Activated CD8-positive, alpha-beta memory T cell treated with anti-CD3 and anti-CD28 coated beads for 1 hour (primary cell): ENCODE measurements at places on chromosomes 5 and 9.
A peak's percentile ranks its signal among the peaks of the same experiment; 100 is the strongest.

DNA sequence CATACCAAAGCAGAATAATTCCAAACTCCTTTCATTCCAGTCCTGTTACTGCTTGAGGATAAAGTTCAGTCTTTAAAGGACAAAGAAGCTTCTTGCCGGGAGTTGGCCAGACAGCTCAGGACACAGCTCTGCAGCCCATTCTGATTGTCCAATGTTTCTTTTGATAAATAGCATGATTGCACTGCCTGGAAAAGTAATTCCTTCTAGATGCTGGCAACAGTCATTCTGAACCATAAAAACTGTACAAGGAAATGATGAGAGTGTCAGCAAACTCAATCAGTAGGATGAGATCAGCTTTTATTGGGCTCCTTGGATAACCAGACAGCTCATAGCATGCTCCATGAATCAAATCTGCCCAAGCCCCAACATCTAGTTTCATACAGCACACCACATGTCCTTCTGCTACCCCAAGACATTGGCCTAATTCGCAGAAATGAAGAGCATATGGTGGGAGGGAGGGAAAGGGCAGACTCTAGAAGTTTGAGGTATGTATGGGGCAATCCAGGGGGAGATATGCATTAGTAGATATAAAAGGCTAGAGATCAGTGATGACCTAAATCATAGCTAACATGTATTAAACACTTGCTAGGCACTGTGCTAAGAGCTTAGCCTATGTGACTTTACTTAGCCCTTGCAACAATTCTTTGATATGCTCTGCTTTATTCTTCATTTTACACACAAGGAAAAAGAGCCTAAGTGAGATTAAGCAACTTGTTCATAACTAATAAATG, 219.9 kb upstream of the NREP start:
- no peak for DNase-seq

GRCh38 chr9:113692256-113692655, 183.9 kb upstream of the ZNF618 start:
- DNase-seq: no peak

- no peak for DNase-seq
Observed at GRCh38 chr9:113947941-113948340, 71.8 kb downstream of the ZNF618 start.

GRCh38 chr5:171355302-171355724, 32.3 kb upstream of the NPM1 start:
- no peak for DNase-seq

DNA sequence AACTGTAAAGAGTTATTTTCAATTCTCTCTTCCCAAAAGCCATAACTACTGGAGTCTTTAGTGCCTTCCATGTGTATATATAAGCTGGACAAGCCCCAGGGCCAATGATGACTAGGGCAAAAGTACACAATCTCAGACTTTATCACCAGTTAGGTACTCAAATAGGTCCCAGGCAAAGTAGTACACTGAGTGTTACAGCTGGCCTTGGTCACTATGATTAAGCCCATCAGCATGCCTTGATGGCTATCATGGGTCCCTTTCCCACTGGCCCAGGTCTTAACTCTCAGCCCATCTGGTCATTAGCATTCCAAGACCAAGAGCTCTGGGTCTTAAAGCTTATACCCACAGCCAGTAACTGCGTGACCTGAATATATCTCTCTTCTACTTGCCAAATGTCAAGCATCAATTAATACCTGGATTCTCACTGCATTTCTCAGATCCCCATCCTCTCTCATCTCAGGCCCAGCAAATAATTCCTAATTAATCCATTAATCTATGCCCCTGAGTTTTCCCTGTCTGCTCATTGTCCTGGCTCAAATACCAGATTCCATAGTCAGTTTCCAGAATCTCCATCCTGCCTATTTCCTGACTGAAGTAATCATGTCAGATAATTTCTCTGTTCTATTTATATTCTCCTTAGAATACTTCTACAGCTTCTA, 62.3 kb downstream of the NR6A1 start:
- no peak for DNase-seq

DNA sequence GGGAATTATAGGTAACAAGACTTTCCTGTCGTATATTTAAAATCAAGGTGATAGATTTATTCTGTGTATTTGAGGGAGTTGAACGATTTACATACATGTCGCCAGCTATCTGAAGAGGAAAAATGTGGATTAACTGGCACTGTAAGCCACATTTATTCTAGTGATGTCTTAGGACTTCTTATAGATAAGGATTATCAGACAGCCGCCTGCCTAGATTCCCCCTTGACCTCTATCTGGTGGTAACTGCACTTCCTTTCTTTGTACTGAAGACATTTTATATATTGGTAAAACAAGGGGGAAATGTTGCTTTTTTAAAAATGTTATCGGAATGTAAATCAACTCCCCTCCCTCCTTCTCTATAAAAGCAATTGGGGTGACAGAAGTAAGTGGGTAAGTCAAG, 39.3 kb upstream of the F2RL2 start:
- no peak for DNase-seq

- DNase-seq: no peak
Observed at GRCh38 chr5:1526190-1526631, 2.5 kb upstream of the LPCAT1 start.

GRCh38 chr5:179731791-179732411, 721 bp upstream of the MAML1 start:
- no peak for DNase-seq

GRCh38 chr5:123033157-123033671, 3.3 kb downstream of the PPIC start:
- DNase-seq: no peak

GRCh38 chr5:35644543-35644942, 26.9 kb downstream of the SPEF2 start:
- DNase-seq: no peak

DNA sequence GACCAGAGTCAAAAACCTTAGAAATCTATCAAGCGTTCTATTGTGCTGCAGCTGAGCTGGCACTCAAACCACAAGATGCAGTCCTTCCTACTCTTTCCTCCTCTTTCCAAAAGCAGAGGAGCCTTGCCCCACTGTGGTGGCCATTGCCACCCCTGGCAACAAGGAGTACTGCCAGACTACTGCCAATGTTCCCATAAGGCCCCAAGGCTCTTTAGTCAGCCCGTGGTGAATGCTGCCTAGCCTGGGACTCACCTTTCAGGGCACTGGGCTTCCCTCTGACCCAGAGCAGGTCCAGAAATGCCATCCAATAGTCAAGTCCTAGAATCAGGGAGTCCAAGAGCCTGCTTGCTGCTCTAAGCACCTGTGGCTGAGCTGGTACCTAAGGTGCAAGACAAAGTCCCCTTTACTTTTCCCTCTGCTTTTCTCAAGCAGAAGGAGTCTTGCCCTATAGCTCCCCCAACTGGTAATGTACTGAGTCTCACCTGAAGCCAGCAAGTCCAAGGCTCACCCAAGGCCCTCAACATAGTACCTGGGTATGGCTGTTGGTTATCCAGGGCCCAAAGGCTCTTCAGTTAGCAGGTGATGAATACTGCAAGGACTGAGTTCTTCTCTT, 219.4 kb downstream of the ATPSCKMT start:
- no peak for DNase-seq

DNA sequence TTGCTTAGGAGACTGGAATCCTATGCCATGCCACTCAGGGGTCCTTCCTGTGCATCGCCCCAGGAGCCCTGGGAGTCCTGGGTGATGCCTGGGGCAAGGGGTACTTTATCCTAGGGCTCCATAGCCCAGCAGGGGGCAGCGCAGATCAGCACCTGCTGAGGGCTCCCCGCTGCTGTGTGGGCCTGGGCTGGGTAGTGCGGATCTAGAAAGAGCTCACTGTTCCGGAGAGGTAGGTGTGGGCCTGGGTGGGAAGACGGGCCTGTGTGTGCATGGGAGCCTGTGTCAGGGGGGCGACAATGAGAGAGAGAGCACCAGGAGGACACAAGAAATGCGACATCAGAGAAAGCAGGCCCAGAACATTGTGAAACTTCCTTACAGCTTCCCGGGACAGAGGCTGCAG, 11.4 kb upstream of the DAB2IP start:
- no peak for DNase-seq

GRCh38 chr9:83979812-83980394, at the start of gene HNRNPK:
TSS of gene HNRNPK (minus strand) at chr9:83980215. CDS start at chr9:83978252, 1,963 bp downstream.
- DNase-seq: peak; percentile 99

GRCh38 chr5:1778138-1779020, 21.3 kb downstream of the MRPL36 start:
- DNase-seq: no peak

- no peak for DNase-seq
Observed at GRCh38 chr9:116990592-116990991, 303.5 kb downstream of the TRIM32 start.

DNA sequence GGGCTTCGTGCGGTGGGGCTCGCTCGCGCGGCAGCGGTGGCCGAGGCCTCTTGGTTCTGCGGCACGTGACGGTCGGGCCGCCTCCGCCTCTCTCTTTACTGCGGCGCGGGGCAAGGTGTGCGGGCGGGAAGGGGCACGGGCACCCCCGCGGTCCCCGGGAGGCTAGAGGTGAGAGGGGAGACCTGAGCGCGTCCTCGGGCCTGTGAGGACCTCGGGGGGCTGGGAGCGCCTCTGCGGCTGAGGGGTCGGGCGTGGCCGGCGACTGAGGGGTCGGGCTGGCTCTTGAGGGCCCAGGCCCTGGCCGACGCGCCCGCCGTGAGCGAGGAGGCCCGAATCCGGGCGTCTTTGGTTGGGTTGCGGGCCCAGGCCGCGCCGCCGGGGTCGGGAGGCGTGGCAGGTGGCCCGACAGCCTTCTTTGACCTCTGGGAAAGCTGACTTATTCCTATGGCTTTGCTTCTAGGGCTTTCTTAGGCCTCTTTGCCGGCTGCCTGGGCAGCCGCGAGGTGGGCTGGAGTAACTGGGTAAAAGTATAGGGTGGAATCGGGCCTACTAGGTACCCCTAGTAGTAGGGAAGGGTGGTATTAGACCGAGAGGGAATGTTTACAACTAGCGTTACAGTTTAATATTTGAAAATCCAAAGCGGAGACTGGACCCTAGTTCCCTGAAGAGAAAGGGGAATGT, at the start of gene CANX:
TSS of gene CANX (plus strand) at position 33 of the 681 bp plus-strand sequence. CDS start 6,715 bp downstream, outside the sequence.
- no peak for DNase-seq

DNA sequence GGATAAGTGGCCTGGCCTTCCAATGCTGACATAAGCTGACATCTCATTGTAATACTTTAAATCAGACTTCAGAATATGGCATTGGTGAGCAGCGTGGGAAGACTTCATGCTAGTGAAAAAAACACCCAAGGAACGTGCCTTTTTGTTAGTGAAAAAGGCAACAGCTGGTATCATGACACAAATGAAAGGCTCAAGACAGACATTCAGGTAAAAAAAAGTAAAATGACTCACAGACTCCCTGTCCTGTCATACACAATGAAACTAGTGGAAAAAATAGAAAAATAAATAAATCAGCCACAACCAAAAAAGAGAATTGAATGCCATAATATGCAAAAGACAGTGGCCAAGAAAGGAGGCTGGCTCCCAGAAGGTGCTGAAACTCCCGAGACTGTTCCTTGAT, 24.4 kb upstream of the PPP1R2B start:
- DNase-seq: no peak

- DNase-seq: no peak
Observed at GRCh38 chr9:22308177-22308576, 138.4 kb upstream of the DMRTA1 start.

DNA sequence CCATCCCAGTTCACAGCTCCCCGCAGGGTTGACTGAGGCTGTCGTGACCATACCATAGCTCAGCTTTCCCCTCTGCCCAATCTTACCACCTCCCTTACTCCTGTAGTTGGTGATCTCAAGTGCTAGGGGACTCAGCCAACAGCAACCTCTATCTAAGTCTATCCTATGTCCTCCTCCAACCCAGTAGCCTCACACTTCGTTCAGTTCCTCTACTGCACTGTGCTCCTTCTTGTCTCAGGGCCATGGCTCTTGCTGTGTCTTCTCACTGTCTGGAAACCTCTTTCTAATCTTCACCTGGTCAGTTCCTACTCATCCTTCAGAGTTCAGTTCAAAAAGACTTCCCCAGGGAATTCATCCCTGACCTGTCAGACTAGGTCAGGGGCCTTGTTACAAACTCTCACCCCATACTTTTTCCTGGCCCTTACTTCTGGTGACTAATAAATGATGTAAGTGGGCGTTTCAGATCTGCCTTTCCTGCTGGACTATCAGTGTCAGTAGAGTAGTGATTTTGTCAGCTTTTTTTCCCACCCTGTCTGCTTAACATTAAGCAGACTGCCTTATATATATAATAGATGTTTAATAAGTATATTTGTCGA, 53.6 kb upstream of the NR3C1 start:
- DNase-seq: no peak

DNA sequence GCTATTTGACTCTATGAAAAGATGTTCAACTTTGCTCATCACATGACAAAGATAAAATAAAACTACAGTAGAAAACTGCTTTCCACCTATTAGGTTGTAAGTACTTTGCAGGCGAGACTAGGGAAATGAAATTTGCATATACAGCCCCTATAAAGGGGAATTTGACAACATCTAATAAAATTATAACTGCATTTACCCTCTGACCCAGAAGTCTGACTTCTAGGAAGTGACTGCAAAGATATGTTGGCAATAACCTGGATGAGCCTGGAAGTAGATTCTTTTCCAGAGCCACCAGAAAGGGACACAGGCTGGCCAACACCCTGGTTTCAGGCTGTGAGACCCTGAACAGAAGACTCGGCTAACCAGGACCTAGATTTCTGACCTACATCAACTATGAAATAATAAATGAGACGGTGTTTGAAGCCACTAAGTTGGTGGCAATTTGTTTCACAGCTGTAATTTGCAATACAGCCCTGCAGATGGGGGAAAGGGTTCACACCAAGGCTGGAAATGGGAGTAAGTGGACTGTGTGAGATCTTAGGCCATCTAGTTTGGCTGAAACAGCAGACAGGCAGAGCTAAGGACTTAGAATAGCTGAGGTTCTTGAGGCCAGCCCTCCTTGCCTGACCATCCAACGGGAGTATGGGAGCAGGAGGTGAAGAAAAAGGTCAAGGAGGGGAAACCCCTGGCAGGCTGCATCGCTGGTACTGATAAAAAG, 106.6 kb downstream of the SIL1 start:
- no peak for DNase-seq

- no peak for DNase-seq
Observed at GRCh38 chr9:108997112-108997511, 16.2 kb downstream of the CTNNAL1 start.

- DNase-seq: no peak
Observed at GRCh38 chr9:132849185-132849706, 28.8 kb downstream of the AK8 start.
